ENCODE measurements at places on chromosomes 1 and 21.

DNA sequence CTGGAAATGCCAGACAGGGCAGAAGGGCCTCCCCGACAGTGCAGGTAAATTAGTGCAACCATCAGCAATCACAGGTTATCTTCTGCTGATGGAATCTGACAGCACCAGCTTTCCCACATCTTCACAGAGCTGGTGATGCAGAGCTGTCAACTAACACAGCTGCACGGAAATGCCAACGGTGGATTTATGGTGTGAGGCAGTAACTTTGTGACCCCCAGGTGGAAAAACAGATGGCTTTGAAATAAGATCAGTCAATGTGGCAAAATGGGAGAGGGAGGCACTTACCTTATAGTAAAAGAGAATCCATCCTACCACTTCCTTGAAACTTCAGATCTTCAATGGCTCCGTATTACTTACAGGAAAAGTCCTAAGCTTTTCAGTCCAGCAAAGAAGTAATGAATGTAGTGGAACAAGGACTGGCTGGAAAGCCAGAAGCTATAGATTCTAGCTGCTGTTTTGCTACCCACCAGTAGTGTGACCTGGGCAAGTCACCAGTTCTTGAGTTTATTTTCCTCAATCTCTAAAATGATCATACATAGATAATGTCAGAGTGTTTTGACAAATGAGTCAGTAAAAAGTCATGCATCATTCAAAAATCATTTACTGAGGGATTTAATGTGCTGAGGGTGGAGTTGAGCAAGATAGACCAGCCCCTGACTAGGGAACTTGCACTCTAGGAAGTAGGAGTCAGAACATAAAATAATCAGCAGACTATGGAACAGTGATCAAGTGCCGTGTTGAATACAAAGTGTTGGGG is 245.7 kb upstream of the JUN start:
- no peak for DNase-seq

DNA sequence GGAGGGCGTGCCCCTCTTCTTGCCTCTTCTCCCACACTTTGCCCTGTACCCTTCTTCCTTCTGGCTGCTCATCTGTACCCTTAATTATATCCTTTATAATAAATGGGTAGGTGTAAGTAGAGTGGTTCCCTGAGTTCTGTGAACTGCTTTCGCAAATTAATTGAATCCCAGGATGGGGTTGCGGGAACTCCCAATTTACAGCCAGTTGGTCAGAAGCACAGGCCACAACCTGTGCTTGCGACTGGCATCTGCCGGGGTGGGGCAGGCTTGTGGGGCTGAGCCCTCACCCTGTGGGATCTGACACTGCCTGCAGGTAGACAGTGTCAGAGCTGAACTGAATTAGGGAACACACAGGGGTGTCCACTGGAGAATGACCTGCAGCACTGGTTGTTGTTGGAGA is 244.9 kb downstream of the KCNJ6 start:
- DNase-seq = no peak

DNA sequence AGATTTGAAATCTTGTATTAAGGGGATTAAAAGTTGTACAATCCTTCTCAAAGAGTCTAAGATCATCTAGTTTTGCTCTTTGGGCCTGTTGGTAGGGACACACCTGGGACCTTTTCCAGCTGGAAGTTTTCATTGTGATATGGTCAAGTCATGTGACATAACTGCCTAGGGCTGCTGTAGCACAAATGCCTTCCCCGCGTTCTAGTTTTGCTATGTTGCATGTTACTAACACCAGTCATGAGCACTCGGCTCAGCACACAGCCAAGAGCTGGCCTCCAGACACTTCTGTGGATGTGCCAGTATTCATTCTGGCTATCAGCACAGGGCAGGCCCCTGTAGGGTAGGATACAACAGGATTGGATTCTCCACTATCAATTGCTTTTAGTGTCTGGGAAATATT is 14.6 kb upstream of the FLG2 start:
- no peak for DNase-seq

GRCh38 chr1:55197099-55197498 is 18.1 kb downstream of the USP24 start:
- no peak for DNase-seq

GRCh38 chr1:116569776-116570357 is 959 bp downstream of the CD58 start:
- DNase-seq = no peak

DNA sequence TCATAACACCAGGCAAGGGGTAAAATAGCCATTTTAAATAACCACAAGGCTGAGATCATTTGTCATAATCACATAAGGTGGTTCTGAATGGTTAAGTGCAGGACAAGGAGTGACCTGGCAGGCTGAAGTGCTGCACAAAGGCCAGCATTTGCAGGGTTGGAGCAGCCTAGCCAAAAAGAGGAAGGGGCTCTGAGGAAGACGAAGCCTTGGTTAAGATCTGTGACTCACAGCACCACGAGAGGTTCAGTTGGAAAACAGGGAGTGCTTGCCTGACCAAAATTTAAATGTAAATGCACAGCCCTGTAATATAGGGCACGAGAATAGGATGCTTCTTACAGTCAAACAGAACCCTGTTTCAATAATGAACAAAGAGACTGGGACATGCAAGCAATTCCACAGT is 12.1 kb downstream of the ATP5PF start:
- DNase-seq = no peak

DNA sequence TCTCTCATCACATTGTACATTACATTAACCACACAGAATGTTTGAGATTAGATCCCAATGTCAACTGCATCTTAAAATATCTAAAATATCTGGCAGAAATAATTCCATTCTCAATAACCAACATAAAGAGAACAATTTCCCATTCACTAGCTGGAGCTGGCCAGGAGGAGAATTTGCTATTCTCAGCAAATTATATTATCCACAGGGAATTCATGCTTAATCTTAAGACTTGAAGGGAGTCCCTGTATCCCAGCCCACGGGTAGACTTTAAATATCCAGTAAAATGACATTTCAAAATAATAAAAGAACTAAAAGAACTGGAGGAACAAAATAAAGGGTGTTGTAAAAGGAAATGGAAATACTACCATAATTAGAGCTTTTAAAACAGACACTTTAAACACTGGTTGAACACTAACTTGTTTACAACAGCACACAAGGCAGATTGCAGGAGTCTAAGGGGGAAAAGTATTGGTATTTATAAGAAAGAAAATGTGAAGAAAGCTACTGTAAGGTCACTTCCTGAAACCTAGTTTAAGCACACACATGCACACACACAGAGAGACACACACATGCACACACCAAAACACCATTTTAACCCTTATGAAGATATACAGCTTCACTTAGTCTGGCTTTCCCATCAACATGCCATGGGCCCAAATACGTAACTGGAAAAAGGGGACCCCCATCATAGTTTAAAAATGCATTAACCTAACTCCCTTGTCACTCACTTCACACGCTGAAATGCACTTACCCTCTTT is 107.0 kb downstream of the PTPN14 start:
- DNase-seq = no peak

Data from T1000 (cell line).